ENCODE measurements at places on chromosomes 5 and 9.

- DNase-seq: no peak
Measured at GRCh38 chr9:109906766-109907382, 126.9 kb downstream of the PALM2AKAP2 start.

DNA sequence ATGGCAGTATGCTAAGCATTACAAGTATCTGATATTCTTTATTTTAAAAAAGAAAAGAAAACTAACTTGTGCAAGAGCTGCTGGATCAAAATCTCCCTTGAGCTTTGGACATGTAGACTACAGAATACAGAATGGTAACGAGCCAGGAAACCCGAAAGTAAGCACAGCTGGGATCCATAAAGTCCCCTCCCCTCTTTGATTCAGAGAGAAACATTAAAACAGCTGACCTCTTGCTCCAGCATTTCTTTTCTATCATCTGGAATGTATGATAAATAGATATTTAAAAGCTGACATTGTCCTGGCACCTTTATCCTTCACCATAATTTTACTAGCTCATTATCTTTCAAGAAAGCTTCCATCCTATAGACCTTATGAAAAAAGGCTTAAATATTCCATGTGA lies 28.2 kb upstream of the LPAR1 start:
- DNase-seq: no peak

GRCh38 chr5:116660929-116661328 lies 86.3 kb upstream of the SEMA6A start:
- DNase-seq: no peak

- no peak for DNase-seq
Measured at GRCh38 chr5:14442536-14442935, 139.1 kb upstream of the OTULINL start.

- DNase-seq: no peak
Measured at GRCh38 chr9:114370251-114370967, 17.4 kb downstream of the AKNA start.

GRCh38 chr9:117377046-117377445 lies 37.8 kb downstream of the ASTN2 start:
- DNase-seq: no peak

- DNase-seq: no peak
Measured at GRCh38 chr5:68500813-68501212, 285.3 kb downstream of the PIK3R1 start.

- peak; percentile 79 for DNase-seq
Measured at GRCh38 chr9:34701023-34701768, 8.7 kb downstream of the CCL21 start.

GRCh38 chr9:138098116-138098907 lies 220.7 kb downstream of the CACNA1B start:
- no peak for DNase-seq

DNA sequence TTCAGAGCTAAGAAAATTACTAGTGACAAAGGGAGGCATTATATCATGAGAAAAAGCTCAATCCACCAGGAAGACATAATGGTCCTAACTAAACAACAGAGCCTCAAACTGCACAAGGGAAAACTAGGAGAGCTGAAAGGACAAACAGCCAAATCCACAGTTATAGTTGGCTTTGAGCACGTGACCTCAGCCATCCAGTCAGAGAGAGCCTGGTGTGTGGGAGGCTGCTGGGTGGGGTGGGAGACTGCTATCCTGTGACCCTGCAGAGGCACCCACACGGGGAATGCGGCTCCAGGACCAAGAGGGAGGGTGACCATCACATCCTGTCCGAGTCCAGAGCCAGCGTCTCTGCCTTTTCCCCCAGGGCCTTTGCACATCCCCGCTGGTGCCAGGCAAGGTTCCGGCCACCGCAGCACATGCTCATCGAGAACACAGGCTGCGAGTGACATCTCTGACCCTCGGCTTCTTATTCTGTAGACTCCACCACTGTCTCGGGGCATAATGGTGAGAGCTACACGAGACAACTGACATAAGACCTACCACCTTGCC lies 145.1 kb downstream of the PHF2 start:
- no peak for DNase-seq

DNA sequence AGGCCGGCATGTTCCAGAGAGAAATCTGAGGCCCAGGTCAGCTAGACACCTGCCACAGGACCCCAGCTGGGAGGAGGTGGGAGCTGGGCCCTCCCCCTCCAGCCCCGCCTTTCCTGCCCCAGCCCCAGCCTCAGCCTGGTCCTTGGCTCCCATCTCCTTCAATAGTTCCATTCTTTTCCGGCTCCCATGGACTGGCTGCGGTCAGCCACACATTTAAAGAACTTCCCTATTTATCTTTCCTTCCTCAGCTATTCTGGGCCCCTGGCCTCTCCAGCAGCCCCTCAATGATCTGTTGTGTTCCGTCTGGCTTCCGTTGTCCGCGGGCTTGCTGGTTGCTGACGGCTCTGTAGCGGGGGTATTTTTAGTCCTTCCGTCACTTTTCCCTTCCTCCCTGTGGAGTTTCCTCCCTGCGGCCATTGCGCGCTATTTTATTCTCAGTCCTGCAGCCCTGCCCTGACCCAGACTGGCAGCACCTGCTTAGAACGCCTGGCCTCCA lies 73.8 kb downstream of the AMBP start:
- no peak for DNase-seq

DNA sequence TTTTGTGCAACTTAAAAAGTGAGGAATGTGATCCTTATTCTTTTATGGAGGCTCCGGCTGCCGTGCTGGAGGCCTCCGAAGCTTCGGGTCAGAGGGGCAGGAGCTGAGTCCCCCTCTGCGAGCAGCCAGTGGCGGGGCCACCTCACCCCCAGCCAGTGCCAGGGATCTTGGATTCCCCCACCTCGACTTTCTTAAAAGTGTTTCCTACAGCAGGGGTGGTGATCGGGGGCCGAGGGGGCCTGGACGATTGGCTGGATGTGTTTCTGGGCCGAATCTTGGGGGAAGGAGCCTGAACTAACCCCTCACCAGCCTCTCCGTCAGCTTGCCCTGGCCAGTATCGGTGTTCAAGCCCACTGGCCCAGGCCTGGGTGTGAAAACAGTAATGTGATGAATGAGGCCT lies 92.2 kb upstream of the LMX1B start:
- DNase-seq: no peak

DNA sequence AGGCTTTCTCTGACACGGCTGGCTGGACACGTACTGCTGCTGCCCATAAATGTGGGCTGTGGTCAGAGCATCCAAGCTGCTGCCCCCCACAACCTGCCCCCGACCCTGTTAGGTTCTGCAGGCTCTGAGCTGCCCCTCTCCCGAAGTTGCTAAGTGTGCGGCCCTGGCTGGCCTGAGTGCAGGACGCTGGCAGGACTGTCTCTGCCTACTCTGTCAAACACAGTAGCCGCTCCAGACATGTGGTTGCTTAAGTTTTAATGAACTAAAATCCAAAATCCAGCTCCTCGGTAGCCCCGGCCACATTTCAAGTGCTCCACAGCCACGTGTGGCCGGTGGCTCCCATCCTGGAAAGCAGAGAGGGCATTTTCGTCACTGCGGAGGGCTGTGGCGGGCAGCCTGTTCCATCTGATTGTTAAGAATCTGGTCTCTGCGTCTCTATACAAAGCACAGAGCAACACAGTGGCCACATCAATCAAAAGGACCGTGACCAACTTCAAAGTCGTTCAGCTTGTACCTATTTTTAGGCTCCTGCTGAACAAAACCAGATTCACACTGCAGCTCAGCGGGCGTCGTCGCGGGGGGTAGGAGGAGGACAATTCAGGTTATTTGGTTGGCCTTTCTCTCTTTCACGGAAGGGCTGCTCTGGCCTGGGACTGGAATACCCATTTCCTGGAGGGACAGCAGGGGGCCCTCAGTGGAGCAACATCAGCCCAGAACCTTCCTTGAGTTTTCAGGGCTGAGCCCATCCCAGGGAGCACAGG lies 68.9 kb downstream of the PTCH1 start:
- no peak for DNase-seq

- no peak for DNase-seq
Measured at GRCh38 chr9:77003366-77003765, 16.1 kb upstream of the FOXB2 start.

GRCh38 chr5:35009657-35010056 lies 38.1 kb downstream of the AGXT2 start:
- DNase-seq: no peak

DNA sequence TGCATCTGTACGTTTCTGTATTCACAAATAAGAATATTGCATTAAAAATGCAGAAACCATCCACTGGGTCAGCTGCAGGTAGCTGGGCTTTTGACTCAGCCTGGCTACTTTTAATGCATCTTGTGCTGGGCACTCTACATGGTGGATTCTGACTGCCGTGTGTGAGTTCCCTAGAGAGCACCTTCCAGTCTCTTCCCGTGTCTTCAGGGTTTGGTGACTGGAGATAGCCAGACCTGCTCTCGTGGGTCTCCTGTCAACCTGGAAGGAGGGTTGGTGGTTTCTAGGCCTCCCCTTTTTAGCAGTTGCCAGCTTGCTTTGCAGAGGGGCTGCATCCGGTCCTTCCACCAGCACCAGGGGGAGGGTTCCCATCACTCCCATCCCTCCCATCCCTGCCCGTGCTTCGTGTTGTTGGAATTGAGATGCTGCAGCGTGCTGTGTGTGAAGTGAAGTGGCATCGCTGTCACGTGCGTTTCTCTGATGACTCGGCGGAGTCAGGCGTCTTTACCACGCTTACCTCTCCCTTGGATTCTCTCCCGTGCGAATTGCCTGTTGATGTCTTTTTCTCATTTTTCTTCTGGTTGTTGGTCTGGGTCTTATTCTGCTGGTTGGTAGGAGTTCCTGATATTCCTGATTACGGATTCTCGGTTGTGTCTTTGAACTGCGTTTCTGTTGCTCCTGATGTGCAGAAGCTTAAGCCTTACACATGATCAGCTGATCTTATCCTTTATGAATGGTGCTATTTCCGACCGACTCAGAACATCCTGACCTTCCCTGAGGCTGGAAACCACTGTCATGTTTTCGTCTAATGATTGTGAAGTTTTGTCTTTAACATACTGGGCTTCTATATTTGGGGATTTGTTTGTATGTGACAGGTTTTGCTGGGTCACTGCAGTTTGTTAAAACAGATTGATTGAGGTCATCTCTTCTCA lies 16.9 kb downstream of the FBXW5 start:
- no peak for DNase-seq

DNA sequence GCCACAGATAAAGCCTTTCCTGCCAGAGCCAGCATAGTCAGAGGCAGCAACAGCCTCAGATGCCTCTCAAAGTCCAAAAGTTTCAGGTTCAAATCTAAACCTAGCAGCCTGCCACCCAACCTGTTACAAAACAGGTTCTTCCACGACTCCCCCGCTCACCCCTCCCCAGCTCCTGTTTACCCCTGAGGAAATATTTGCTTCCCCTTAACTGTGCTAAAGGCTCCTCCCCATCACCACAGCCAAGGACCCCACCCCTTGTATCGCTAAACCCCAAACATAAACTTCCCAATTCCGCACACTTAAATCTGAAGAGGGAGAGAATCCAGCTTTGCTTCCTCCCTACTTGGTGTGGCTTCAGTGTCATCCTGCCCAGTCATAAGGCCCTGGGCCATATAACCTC lies 15.4 kb upstream of the VDAC1 start:
- DNase-seq: no peak

- no peak for DNase-seq
Measured at GRCh38 chr5:94928891-94929290, 310.4 kb downstream of the SLF1 start.

DNA sequence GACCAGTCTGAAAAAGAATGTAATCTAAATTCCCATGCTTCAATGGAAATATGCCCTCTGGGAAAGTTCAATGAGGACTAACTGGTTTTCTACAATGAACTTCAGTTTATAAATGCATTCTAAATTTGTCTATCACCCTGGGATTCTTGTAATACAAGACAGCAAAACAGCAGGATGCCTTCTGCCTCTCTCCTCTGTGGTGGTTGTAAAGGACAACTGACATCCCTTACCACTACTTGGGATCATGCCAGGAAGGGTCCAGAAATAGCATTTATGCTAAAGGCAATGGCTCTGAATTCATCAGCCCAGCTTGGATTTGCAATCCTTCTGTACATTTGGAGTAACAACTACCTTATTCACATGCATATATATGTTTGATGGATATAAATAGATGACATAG lies 97.3 kb upstream of the ADAMTS16 start:
- DNase-seq: no peak

- no peak for DNase-seq
Measured at GRCh38 chr5:142746532-142747433, 23.4 kb upstream of the ARHGAP26 start.

GRCh38 chr5:95296291-95296690 lies 11.4 kb upstream of the MCTP1 start:
- no peak for DNase-seq

DNA sequence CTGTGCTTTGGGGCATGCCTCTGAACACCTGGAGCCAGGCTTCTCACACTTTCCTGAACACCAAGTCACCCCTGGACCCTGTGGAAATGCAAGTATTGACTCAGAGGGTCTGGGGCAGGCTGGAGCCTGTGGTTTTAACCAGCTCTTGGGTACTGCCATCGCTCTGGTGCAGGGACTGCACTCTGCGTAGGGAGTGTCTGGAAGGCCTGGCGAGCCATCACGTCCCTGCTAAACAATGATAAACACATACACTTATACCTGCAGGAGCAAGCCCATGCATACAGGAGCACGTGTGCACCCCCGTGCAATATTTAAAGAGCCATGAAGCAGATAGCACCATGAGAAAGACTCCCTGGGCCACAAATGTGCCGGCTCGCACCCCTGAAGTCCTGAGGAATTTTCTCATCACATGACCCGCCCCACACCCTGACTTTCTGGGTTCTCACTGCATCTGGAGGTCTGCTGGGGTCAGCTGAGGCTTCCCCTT lies 267.7 kb downstream of the GADD45G start:
- no peak for DNase-seq

DNA sequence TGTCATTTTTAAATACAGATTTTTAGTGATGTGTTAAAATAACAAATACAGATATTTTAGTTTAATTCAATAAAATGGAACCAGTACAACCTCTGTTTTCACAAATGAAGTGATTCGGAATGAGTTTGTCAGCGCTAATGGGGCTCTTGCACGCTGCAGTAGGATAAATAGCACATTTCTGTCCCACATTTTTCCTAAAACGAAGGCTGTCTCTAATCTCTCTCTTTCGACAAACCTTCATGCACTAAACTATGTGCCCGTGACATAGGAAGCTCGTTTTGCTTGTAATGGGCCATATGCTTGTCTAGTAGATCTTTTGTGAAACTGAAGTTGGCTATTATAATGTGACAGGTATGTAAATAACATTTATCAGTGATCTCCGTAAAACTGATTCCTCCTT lies 100.5 kb downstream of the INIP start:
- DNase-seq: no peak

- DNase-seq: no peak
Measured at GRCh38 chr5:143474616-143475015, 71.1 kb upstream of the NR3C1 start.

- DNase-seq: no peak
Measured at GRCh38 chr5:135741040-135741439, 93.4 kb upstream of the SLC25A48 start.

DNA sequence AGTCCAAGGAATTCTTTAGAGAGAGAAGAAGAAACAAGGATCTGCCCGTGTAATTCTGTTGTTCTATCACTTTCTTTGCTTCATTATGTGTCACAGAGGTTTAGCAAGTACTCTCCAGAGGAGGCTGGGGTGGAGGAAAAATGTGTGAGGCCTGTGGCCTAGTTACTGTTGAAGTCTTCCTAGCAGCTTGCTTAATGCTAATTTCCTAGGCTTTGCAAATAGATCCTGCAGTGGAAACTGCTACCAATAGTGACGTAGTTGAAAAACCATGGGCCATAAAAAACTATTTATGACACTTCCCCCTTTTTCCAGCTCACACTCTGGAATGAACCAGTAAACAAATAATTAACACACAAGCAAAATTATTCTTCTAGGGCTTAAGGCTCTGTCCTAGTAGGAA lies 27.0 kb upstream of the C9orf72 start:
- no peak for DNase-seq
